ENCODE measurements at places on chromosomes 2 and 18.

- DNase-seq, result no peak
These were observed 456 bp downstream of the LRP1B start for GRCh38 chr2:142130111-142131009.

DNA sequence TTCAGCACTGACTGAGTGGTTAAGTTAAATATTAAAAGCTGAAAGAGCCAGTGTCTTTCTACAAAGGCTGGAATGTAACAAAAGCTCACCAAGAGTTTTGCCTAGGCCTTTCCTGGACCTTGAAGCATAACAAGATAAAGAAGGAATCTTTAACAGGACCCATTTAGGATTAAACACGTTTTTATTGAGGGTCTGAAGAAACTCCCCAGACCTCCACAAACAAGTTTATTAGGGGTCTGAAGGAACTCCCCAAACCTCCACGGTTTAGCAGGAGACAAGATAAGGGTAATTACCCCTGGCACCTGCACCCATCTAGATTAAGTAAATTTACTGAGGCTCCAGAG is 104.0 kb downstream of the ACAA2 start:
- DNase-seq, result no peak

DNA sequence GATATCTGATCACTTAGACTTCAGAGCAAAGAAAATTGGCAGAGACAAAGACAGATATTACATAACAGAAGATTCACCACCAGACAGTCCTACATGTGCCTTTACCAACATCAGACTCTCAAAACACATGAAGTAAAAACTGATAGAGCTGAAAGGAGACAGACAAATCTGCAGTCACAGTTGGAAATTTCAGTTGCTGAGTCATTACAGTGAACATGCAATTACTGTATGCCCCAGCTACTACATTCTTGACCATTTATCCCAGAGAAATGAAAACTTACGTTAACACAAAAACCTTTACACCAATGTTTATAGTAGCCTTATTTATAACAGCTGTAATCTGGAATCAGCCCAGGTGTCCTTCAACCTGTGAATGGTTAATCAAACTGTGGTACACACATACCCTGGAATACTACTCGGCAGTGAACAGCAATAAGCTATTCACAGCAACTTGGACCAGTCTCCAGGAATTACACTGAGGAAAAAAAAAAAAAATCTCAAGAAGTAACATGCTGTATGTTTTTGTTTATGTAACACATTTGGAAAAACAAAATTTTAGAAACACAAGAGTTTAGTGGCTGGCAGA is 7.5 kb upstream of the SCLY start:
- DNase-seq, result no peak

- no peak for DNase-seq
These were observed 356.2 kb upstream of the SMIM21 start for GRCh38 chr18:75783566-75784281.

DNA sequence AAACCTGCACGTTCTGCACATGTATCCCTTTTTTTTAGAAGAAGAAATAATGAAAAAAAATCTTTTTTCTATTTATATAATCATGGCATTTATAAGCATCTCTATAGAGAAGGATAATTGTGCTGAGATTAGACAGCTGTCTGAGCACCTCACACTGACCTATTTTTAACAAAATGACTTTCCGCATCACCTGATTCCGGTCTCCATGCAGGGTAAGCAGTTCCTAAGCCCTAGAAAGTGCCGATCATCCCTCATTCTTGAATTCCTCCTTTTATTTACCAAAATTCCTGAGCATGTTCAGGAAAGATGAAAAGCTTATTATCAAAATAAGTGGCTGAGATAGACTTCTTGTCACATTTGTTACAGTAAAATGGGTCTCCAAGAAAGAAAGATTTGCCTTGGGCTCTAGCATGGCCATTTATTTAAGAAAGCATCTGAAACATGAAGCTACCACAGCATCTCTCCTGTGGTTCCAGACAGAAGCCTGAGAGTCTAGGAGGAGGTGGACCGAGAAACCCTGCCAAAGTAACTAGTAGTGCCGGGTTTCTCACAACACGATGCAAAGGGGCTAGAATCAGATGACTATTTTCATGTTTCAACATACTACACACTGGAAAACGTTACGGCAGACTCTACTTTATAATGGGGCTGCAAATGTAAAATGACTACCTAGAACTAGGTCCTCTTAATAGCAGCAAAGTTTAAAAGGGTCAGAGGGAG is 670 bp downstream of the GKN1 start:
- DNase-seq, result no peak

DNA sequence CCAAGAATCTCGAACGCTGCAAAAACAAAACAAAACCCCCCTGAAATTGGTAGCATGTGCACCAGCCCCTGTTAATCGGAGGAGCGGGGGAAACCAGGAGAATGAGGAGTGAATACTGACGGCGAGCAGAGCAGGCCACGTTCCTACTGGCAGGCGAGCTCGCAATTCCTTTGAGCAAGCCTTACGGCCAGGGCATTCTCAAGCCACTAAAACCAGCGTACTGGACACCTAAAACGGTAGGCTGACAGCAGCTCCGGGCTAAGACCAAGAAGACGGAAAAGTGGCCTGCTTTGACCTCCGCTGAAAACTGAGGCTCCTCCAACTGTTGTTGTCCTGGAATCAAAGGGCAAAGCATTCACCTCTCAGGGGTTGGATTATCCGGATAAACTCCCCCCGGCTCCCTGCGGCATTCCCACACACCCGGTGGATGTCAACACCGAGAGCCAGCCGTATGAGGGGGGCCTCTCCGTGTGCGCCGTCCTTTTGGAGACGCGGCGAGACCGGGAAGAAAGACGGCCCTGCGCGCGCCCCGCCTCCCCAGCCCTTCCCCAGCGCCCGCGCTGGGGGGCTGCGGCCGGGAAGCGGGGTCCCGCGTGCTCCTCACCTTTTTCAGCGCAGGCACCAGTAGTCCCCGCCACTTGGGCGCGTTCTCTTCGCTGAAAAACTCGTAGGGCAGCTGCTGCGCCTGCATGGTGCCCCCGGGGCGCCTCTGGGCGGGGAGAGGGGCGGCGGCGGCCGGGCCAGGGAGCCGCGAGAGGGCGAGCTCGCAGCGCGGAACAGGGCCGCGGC is 925 bp downstream of the SOS1 start:
- DNase-seq, result no peak

Data from GM19239 (cell line).